ENCODE measurements at places on chromosomes 12 and 14.
A peak's percentile ranks its signal among the peaks of the same experiment; 100 is the strongest.

- DNase-seq = no peak
Measured at GRCh38 chr12:66808606-66809005, 129.7 kb upstream of the GRIP1 start.

DNA sequence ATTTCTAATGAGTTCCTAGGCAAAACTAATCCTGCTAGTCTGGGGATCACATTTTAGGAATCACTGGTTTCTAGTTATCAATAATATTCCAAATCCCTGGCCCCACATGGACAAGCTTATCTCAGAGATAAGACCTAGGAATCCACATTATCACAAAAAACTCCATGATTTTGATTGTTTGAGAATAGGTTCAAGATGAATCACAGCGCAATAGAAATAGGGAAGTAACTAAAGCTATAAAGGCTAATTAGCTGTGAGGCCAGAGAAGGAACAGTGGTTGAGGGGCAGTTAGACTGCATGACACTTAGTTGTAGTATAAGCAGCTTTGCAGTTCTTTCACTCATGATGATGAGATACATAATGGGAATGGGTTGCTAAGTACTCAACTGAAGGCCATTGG, 13.1 kb upstream of the ATP5F1B start:
- DNase-seq = no peak

DNA sequence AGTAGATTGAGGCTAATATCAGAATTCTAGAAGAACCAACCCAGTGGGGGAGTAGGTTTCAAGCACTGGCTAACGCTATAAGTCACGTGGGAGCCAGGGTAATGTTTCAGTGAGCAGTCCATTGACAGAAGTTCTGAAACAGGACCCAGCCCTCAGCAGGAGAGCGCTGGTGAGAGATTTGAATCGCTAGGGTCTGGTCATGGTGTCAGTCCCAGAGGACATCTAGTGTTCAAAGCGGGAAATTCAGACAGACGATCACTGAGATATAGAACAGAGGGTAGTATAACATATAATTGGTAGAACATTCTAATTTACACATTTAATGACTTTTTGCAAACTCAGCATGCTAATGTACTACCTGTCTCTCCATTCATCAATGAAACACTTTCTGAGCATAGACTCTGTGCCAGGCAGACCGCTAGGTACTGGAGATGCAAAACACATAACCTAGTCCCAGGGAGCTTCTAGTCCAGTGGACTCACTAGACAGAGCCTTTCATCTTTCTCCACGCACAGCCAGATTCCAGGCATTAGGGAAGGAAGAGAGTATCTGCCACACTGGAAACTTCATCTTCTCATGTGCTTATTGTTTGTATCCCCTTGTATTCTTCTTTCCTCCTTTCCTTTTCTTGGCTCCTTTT, 35.4 kb upstream of the RNASE3 start:
- peak; percentile 71 for DNase-seq

DNA sequence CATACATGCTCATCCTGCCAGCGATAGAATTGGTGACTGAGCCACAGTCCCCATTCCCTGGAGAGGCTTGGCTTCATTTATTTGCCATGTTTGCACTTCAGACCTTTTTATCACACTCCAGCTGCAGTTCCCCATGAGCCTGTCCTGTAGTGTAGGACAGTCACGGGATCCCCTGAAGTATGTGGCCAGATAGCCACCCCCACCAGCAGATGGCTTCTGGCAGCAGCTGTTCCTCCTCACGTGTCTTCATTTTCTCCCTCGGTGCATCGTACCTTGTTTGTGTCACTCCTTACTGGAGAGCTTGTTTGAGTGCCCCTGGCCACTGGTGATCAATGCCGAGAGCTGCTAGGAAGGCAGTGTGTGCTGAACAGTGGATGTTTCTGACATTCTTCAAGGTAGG, 40.2 kb downstream of the UBE3B start:
- DNase-seq = no peak

DNA sequence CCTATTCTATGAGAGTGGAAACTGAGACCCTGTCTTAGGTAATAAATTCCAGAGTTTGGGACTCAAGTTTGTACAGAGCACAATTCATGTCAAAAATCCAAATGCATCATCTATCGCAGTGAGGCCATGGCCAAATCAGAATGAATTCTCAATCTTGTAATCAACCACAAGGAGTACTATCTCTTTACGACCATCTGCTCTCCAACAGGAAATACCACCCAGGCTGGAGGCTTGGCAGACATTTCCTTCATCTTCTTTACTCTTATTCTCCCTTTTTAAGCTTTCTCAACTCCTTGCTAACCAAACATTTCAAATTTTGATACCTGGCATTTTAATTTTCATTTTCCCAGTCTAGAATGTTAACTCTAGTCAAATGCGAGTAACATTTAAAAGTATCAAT, 32.7 kb upstream of the RNU6-7 start:
- DNase-seq = no peak

GRCh38 chr14:41606532-41607303, at the start of gene LRFN5:
Gene LRFN5 (plus strand): TSS chr14:41606876.
- DNase-seq = peak; percentile 28

DNA sequence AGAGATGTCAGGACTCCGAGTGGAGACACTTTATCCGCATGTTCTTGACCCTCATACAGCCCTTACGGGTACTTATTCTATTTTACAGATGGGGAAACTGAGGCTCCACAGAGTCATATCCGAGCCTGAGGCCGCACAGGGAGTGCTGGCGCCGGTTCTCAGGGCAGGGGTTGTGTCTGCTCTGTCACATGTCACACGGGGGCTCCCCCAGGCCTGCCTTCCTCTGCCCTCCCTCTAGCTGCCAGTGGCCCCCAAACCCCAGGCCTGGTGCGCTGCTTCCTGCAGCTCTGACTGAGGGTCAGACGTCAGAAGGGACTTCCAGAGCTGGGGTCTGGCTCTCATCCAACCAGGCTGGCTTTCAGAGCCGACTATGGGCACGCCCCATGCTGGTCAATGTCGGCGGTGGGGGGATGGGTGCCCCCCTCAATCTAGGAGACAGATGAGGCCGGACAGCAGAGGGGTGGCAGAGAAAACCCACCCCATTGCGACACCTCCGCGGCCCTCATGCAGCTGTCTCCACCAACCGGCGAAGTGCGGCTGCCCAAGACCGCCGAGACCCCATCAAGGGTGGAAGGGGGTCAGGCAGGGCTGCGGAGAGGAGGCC, 811 bp upstream of the INF2 start:
- no peak for DNase-seq

- peak; percentile 32 for DNase-seq
Measured at GRCh38 chr12:84874125-84874824, 38.3 kb downstream of the SLC6A15 start.

Measured in HEK293T (cell line).